ENCODE measurements at places on chromosomes 11 and 22.

DNA sequence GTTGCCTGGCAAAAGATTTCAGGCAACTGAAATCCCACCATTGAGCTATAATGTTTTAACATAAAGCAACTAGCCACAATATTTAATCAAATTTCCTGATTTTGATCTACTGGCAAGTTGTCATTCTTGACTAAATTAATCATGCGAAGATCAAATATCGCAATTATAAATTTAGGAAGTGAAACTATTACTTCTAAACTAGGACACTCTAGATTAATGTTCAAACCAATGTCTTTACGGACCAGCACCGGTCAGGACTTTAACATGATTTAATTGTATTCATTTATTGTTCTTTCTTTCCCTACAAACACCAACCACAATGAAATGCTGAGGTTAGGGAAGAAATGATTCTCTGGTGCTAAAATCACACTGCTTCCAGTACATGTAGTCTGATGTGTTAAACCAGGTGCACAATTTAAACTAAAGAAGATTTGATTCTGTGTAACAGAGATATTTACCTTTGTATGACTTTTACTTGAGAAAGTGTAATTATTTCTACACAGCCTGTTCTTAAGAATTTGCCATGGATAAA, 14.9 kb downstream of the GAS2 start:
- no peak for DNase-seq

DNA sequence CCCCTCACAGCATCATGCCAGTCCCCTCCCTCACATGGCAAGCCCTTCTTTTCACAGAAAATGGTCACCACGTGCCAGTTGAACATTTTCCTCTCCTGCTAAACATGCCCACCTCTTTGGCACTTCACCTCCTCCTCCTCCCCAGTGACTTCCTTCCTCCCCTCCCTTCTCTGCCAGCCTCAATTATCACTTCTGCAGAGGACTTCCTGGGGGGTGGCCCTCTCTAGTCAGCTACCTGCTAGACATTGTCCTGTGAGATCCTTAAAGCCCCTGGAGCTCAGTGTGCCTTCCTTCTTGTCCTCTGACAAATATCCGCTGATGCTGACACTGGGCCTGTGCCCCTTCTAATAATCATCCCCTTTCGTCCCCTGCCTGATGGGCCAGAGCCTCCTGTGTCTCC, 43.2 kb upstream of the E2F8 start:
- no peak for DNase-seq

GRCh38 chr11:11311169-11311568, 41.9 kb downstream of the CSNK2A3 start:
- DNase-seq, result no peak

DNA sequence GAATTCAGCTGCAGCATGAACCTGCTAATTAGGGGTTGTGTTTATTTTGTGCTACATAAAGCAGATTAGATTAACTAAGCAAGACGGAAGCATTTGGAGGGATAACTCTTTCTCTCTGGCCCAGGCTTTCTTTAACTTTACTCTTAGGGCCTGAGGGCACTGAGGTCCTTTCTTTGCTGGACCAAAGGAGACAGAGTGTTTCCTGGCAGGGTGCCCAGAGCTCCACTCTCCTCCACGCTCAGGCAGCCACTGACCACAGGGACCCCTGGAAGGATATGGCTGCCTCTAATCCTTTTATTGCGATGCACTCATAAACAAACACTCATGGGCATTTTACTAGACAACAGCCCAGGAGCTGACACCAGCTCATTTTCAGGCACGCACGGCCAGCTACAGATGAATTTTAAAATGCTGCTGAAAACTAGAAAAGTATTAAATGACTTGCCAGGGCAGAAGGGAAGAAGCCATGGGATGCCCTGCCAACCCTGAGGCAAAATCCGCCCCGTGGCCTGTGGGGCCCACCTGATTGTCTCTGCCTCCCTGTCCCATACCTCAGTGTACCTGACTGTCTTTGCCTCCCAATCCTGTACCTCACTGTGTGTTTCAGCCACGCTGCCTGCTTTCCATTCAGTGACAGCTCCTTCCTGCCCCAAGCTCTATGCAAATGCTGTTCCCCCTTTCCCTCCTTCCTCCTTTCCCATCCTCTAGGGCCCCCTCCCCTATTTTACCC, 192.6 kb upstream of the NAV2 start:
- DNase-seq, result no peak

DNA sequence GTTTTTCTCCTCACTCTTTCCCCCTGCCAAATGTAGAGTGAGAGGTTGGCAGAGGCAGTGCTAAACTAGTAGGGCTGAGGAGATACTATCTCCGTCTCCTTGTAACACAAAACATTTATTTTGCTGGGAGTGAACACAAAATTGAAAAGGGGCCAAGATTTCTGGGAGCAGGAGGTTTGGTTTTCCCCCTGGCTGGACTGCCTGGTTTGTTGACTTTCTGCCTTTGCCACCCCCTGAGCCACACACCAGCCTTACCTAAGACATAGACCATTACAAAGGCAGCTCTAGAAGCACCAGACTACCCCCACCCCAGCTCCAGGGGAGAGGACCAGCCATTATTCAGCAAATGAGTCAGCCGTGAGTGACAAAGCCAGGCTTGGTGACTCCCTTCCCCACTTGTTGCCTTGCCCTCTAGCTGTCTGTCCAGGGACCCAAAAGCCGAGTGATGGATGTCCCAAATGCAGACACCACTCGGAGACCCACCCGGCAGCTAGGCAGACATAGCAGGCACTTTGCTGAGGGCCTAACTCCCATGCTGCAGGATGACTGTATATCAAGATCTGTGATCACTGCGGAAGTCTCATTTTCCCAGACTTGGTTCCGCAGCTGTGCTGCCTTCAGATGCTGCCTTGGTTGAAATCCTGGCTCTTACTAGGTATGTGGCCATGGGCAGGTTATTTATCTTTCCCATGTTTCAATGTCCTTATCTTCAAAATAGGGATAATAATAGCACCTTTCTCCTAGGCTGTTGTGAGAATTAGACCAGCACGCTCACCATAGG, 17.7 kb upstream of the CDON start:
- no peak for DNase-seq

DNA sequence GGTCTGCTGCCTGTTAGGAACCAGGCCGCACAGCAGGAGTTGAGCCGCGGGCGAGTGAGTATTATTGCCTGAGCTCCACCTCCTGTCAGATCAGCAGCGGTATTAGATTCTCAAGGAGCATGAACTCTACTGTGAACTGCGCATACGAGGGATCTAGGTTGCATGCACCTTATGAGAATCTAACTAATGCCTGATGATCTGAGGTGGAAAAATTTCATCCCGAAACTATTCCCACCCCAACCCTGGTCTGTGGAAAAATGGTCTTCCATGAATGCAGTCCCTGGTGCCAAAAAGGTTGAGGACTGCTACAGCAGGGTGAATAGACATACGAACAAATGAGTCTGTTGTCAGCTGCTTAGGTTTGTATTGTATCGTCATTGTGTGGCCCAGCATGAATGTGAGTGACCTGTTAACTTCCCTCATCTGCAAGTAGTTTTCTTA, 29.8 kb downstream of the RNF141 start:
- no peak for DNase-seq

DNA sequence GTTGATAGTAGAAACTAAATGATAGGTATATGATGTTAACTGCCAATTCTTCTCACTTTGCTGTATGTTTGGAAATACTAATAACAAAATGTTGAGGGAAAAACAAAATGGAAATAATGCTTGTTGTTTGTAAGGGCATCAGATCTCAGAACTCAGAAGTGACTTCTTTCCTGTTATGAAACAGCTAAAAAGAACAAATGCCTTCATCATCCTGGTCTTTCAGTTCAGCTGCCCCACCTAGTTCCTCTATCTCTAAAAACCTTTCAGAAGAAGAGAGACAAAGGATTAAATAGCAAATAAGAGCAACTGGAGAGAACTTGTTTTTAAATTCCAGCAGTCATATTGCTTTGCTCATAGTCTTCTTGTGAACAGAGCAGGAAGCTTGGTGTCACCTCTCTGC, 345.3 kb upstream of the NCAM1 start:
- no peak for DNase-seq
